CD8-positive, alpha-beta memory T cell (primary cell): ENCODE measurements at places on chromosomes 3 and 15. TPM values are rescaled to one million over a fixed set of nuclear protein-coding genes. Genes with fewer than 3 reads are reported as not detected.
A peak's percentile ranks its signal among the peaks of the same experiment; 100 is the strongest.

Gene TSC22D2
- polyA plus RNA-seq, result 11.9 TPM

GRCh38 chr3:70857916-70858315 is 545.5 kb upstream of the MDFIC2 start:
- DNase-seq, result no peak

GRCh38 chr3:184752361-184752760 is 40.5 kb upstream of the MAGEF1 start:
- DNase-seq, result no peak

Gene SERP1
- polyA plus RNA-seq, result 156 TPM

GRCh38 chr3:33577588-33577987 is 137.4 kb upstream of the UBP1 start:
- no peak for DNase-seq

Gene GCNT3
- polyA plus RNA-seq, result not detected

DNA sequence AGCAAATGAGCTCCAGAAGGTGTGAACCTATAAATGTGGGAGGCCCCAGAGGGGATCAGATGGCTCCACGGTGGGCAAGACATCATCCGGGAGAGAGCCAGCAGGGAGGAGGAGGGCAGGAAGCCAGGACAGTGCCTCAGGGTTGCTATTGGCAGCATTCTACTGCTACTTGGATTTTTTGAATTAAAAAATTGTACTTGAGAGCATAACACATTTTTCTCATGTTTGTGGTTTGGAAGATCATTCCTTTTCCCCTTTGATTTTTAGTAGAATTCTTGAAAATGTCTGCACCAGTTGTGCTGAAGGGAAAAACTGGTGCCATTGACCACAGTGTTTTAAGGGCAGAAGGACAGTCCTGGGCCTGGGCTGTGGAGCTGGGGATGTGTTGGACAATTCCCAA is 59.2 kb downstream of the LYZL4 start:
- no peak for DNase-seq

DNA sequence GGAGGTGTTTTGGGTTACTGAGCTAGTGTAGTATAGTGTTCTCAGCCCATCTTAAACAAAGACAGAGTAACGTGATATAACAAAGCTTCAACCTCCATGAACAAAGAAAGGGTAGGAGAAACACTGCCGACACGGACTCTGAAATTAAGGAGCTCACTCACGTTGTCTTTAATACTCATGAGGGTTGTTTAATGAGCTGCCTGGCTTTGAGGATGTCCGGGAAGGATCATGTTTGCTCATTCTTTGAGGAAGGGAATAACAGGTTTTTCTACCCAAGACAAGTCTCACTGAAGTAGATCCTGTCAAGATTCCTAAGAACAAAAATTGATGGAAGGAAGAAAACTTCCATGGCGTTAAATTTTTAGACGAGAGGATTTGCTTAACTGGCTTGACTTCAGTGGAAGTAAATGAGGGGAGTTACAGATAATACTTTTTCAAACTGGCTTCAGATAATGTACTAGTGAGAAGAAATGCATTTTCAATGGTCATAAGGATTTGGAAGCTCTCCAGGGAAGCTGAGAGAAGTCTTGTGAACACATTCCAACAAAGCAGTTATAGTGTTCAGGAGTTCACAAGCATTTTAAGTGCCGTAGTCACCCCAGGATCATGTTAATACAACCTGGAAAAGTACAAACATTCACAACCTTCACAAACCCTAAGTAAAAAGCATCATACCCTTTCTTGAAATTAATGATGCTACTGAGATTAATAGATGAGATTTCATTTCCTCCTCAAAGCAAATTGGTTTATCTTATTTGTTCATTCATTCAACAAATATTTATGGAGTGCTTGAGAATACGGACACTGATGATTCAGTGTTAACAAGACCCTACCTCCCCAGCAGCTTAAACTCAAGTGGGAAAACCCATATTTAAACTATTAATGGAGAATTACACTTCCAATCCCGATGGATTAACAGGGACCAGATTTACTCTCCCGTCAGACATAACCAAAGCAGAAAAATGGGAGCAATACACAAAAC is 101.5 kb downstream of the SHQ1 start:
- DNase-seq, result no peak

Gene HIGD2B
- not detected for polyA plus RNA-seq

- no peak for DNase-seq
Measured at GRCh38 chr15:51677021-51677420, 4.3 kb upstream of the SCG3 start.

DNA sequence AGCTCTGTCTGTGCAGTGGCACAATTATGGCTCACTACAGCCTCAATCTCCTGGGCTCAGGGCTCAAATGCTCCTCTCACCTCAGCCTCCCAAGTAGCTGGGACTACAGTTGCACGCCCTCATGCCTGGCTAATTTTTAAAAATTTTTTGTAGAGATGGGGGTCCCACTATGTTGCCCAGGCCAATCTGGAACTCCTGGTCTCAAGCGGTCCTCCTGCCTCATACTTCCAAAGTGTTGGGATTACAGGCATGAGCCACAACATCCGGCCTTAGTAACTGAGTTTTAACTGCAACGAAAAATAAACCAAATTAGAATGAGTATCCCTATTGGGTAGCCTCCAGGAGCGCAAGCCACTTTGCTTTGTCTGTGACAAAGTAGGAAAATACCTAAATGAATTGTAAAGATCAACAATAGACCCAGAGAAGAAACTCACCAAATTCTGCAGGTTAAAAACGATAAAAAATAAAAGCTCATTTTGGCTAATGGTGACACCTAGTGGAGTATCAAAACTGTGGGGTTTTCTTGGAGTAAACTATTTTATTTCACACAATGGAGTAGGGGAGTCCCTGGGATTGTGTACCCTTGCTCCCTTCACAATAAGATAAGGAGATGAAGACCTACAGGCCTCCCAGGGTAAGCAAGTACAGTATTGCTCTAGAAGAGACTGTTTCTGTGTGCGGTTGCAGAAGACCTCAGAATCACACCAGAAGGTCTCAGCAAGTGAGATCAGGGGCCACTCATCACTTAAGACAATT is 21.0 kb upstream of the CA12 start:
- no peak for DNase-seq

GRCh38 chr3:105686278-105686897 is 182.4 kb downstream of the CBLB start:
- DNase-seq, result no peak

DNA sequence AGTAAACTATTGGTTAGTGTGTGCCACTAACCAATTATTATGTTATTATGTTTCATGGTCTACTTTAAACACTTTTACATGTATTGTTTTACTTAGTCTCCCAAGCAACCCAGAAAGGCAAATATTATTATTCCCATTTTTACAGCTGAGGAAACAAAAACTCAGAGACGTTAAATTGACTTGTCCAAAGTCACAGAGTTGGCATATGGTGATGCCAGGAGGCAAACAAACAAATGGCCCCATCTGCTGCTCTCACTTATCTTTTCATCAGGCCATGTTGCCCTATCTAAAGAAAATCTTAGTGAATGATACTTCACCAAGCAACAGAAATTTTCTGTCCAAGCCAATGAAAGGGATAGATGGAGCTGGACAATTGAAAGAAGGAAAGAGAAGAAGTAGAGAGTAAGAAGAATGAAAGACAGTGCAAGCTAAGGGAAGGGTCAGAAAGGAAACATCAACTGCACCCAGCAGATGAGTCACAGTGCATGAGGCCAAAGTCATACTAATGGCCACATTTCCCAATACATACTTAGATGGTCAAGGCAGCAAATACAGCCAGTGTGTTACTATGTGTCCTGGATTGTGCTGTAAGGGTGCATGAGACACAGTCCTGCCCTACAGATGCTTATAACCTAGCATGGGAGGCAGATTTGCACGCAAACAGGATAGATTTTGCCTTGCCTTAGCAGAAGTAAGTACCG is 266.9 kb downstream of the KCNMB2 start:
- no peak for DNase-seq

GRCh38 chr3:179436517-179436916 is 14.8 kb downstream of the GNB4 start:
- no peak for DNase-seq

- no peak for DNase-seq
Measured at GRCh38 chr3:183464480-183464879, 36.1 kb upstream of the MCF2L2 start.

- no peak for DNase-seq
Measured at GRCh38 chr3:98739266-98739665, 23.9 kb upstream of the ST3GAL6 start.

Gene P2RY12
- polyA plus RNA-seq, result not detected

DNA sequence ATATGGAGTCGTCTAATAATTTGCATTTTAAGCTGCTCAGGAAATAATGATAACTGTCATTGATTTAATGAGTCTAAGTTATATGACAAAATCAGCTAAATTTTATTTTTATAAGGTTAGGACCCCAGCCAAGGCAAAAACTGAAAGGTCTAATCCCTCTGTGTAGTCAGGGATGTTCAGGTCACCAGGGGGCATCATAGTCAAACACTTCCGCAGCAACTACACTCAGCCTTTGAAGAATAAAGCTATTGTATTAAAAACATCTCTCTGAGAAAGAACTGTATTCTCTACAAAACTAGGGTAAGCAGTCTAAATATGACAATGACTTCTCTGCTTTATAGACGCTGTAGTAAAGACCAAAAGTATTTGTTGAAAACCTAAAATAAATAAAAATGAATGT is 15.0 kb downstream of the INTS14 start:
- DNase-seq, result no peak

- no peak for DNase-seq
Measured at GRCh38 chr3:103134023-103134724, 699.4 kb downstream of the ZPLD1 start.

DNA sequence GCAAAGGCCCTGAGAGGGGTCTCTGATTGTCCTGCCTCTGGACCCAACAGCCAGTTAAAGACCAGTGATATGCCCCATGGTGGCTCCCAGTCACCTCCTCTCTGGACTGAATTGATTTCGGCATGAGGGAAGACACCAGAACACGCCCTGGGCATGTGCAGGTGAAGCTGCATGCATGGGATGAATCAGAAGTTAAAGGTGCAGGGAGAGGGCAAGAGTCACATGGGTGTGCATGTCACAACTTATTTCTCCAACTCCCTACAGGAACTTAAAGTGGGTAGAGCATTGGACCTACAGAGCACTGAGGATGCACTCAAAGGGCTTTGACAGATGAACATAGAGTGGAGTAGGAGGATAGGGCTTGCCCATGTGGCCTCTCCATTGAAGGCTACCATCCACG is 16.9 kb upstream of the RHCG start:
- no peak for DNase-seq

DNA sequence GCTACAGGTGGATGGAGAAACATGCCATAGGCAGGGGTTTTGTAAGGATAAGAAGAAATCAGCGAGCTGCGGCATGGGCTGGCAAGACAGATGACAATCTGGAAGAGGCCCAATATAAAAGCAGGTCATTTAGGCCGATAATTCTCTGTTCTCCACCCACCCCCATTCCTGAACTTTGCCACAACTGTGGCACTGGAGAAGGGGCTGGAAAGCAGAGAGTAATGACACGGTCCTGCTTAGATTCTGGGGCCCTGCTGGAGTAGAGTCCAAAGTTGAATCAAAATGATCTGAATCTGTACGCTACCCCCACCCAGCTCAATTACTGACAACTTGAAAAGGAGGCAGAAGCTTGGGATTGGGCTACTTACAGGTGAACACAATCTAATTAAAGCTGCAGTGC is 18.4 kb upstream of the BUB1B start:
- no peak for DNase-seq

DNA sequence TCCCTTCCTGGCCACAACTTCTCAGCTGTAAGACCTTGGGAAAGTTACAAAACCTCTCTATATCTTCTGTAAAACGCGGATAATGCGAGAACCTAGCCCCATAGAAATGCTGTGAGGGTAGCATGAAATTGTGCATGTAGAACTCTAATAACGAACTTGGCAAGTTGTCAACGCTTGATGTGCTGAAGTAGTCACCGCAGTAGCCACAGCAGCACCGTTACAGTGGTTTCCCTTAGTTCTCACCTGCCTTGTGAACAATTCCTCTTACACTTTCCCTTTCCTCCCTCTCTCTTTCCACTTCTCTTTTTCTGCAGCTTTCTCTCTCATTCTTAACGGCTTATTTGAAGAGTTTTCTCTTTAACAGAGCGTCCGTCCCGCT is 447 bp upstream of the SHQ1 start:
- DNase-seq, result peak; percentile 55

GRCh38 chr3:71258526-71258925 is 325.0 kb downstream of the FOXP1 start:
- DNase-seq, result no peak

Gene MYO5A
- polyA plus RNA-seq, result 15.8 TPM

DNA sequence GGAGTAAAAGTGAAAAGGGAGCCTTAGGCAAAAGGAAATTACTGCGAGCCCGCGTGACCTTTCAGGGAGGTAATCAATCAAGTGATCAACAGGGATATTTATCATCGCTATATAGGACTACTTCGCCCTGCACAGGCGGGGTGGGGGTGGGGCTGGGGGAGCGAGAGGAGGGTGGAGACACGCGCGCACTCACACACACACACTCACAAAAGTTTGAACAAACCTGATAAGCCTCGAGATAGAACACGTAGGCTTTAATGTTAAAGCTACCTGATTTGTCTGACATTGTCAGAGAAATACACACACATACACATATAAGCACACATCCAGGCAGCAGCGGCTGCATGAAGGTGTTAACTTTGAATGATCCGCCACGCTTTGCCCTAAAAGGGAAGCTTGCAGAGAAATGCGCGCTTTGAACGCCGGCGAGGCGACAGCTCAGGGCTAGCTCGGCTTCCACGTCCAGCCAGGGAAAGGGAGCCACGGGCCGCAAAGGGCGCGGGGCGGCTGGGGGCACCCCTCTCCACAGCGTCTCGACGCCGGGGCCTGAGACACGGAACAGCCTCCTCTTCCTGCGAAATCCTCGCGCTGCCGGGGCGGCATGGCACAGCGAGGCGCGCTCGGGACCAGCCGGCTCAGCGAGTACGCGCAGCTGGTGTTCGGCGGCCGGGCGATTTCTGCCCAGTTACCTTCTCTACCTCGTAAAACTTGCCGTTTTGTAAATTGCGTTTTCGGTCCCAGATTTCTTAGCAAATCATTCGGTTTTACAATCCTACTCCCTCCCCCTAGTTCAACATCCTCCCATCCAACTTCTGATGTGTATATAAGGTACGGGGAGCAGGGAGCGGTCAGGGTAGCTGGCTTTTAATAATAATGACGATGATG is 4.8 kb upstream of the MECOM start:
- DNase-seq, result no peak

GRCh38 chr3:34207806-34208205 is 409.4 kb downstream of the PDCD6IP start:
- no peak for DNase-seq
